Ecto neural progenitor cell (in vitro differentiated cells): ENCODE measurements at places on chromosomes 3 and 15.

DNA sequence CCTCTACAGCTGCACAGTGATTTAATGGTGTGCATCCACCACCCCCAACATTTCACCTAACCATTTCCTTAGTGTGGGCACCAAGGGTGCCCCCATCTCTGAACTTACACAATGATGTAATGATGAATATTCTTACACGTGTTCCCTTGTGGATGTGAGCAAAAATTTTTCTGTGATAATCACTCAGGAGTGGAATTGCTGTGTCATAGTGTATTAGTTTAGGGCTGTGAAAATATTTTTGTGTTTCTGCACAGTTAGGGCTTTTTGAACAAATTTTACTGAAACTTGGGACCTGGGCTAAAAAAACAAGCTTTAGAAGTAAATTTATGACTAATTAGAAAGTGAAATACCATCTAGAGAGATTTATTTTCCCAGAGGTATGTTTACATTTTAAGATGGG lies 134.5 kb upstream of the CCNL1 start:
- no peak for DNase-seq

DNA sequence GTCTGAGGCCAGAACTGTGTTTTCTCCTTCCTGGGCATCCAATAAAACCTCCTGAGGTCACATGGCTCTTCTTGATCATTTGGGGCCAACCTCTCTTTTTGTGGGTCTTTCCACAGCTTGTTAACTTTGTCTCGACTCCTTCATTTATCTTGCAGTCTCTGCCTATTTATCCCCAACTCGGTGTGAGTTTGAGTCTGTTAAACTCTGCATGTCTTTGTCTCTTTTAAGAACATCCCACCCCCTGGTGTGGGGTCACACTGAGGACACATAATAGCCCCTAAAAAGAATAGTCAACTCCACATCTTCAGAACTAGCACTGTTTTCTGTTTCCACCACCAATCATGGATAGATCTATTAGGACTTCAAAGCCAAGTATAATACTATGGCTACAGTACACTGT lies 187.2 kb downstream of the TLE3 start:
- DNase-seq = no peak

- peak; percentile 84 for DNase-seq
These were observed 8.2 kb upstream of the GRIP2 start for GRCh38 chr3:14548321-14548729.

DNA sequence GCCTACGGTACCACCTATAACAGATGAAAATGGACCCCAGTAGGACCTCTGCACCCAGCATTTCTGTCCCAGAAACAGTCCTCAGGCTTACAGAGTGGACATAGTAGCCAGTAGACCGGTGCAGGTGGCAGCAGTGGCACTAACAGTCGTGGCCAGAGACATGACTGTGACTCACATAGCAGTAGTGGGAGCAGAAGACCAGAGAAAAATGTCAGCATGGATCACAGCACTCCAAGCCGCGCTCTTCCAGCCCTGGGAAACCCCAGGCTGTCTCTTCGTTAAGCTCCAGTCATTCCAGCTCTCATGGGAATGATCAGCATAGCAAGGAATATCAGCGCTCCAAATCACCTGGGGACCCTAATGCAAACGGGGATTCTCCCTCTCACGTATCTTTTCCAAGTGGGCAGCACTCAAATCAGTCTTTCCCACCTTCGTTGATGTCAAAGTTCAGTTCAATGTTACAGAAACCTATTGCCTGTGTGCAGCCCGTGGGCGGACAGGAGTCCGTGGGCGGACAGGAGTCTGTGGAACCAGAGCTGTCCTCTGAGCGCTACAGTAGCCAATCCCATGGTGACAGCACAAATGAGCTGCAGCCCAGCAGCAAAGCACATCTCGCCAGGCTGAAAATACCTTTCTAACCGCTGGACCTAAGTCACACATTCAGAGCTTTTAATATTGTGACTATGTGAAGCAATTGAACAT lies 10.5 kb downstream of the BFSP2 start:
- DNase-seq = no peak

GRCh38 chr15:79659691-79660090 lies 227.6 kb downstream of the MINAR1 start:
- no peak for DNase-seq

DNA sequence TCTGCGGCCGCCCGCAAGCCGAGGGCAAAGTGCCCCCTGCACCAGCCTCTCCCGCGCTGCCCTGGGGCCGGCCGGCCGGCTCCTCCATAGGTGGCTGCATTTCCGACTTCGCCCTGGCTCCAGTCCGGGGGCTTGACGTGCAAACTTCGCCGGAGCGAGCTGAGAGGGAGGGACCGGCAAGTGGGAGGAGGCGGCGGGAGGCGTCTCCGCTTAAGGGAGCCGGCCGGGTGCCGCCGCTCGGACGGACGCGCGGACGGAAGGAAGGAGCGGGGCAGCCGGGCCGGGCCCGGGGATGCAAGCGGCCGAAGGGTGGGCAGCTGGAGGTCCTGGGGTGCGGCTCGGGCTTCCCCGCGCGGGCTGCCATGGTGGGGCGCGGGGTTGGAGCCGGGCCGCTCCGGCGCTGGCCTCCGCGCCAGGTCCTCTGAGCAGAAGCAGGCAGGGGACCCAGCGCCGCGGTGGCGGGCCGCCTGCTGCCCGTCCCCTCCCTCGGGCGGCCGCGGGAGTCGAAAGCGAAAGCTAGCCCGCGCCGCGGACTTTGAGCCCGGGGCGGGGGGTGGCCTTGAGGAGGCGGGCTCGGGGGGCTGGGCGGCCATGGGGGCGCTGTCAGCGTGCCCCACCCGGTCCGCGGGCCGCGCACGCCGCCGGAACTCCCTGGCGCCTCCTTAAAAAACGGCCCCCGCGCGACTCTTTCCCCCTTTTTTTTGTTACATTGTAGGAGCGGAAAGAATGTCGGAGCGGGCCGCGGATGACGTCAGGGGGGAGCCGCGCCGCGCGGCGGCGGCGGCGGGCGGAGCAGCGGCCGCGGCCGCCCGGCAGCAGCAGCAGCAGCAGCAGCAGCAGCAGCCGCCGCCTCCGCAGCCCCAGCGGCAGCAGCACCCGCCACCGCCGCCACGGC lies at the start of gene SCAANT1:
TSS of gene SCAANT1 (minus strand) at position 511 of the 895 bp plus-strand sequence.
- DNase-seq = peak; percentile 88

- DNase-seq = no peak
These were observed 417.3 kb downstream of the GABRB3 start for GRCh38 chr15:26355472-26356074.

DNA sequence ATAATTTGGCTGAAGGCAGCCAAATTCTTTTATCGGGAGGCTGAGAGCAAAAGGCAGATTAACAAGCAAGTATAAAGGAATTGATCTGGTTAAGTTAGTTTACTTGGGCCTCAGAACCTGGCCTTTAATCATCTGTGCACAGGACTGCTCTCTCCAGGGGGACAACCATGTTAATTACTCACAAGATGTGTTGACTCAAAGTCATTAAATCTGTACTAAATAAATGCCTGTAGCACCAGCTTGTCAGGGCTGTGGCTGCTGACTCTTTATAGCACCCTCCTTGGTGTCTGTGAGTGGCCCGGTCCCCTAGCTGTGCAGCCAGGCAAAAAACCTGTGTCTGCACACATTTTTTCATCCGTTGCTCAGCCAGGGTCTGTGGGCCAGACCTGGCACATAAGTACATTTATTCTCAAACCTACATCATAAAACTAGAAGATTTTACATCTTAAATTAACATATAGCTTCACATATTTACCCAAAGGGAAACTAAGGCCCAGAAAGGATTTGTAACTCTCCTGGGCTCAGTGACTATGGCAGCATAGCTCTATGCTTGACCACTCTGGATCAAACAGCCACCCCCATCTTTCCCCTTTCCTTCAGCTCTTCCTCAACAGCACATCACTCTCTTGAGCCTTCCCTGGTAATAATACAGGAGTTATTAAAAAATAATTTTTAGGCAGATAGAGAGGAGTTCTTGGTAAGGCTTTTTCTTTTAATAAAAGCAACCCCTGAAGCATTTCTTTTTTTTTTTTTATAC lies 51.4 kb downstream of the NCEH1 start:
- DNase-seq = no peak

DNA sequence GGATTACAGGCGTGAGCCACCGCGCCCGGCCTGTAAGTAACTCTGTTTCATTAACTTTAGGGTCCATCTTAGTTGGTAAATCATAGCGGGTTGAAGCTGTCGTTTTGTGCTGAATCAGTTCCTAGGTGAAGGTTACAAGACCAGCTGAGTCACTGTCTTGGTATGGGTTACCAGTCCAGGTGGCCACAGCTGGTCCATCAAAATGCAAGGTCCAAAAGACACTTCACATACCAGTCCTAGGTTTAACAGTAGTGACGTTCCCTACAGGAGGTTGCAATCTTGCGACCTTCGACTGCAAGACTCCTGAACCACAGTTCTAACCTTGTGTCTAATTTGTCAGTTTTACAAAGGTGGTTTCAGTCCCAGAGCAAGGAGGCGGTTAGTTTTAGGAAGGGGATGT lies 160.1 kb upstream of the ATP10A start:
- no peak for DNase-seq

DNA sequence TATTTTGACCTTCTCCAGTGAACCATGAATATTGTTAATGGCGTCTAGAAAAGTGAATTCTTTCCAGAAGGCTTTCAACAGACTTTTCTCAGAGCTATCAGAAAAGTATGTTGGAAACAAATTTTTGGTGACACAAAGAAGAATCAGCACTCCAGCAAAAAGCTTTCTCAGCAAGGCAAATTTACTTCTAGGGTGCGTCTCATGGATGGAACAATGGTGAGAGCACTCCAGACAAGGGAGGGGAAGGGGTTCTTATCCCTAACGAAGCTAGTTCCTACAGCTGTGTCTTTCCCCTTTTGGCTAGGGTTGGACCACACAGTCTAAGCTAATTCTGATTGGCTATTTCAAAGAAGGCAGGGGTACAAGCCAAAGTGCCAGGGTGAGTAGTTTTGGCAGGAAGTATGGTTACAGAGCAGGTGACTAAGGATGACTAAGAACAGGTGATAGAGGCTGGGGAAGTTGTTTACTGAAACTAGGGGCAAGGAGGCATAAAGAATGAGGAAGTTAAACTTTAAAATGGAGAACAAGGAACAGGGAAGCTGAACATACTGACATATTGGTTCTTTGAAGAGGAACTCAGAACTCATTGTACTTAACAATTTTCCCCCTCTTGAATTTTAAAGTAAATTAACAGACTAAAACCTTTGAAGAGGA lies 959.8 kb downstream of the NAALADL2 start:
- DNase-seq = no peak

- DNase-seq = no peak
These were observed 1.4 kb downstream of the CNTN3 start for GRCh38 chr3:74613060-74613459.

GRCh38 chr15:48865370-48866079 lies 12.4 kb upstream of the EID1 start:
- DNase-seq = no peak

DNA sequence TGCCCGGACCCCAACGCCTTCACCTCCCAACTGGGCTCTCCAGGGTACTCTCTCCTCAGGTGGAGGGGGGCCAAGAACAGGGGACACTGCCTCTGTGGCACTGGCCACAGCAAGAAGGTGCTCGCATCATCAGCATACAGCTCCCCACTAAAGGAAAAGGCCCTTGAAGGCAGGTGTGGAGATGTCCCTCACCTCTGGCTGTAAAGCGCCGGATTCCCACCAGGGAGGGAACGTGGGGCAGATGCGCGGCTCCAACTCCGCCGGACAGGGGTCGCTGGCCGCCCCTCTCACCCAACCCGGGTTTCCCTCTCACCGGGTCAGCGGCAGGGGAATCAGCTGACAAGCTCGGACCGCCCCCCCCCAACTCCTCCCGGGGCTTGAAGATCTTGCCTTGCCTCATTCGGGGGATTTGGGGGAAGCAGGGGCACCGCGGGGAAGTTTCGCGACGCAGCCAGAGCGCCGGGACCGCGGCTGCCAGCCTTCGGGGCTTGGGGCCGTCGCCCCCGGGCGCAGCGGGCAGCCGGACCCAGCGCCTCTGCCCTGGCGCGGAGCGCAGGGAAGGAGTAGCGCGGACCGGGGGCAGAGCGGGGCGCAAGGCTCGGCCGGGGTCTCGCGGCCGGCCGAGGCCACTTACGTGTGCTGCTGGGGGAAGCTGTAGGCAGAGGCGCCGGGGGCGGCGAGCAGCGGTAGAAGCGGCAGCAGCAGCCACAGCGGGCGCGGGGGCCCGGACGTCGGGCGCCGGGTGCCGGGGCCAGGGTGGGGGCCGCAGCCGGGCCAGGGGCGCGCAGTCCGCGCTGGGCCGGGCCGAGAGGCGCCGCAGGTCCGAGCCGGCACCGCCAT lies 630 bp downstream of the CACNA2D2 start:
- DNase-seq = peak; percentile 78

DNA sequence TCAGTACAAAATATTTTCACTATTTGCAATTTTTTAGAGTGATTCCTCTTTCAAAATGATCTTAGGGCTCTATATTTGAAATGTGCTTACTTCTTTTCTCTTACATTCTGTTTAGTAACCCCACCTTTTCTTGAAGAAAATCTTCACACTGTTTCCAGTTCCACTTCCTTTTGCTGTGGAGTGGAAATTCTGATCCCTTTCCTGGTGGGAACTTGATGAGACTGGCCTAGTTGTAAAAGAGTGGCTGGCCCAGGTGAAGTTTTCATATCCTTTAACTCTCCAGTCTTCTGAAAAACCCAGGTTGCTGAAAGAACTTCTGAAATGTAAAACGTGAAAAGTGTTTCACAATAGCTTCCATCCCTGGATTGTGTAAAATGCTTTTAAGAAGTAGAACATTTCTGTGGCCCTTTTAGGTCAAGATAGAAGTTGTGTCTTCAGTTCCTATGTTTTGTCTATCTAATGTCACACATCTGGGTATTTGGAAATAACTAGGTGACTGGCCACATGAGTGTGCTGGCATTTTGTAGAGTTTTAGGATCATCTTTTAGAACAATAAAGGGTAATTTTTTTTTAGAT lies 84.8 kb upstream of the LRIG1 start:
- DNase-seq = no peak

DNA sequence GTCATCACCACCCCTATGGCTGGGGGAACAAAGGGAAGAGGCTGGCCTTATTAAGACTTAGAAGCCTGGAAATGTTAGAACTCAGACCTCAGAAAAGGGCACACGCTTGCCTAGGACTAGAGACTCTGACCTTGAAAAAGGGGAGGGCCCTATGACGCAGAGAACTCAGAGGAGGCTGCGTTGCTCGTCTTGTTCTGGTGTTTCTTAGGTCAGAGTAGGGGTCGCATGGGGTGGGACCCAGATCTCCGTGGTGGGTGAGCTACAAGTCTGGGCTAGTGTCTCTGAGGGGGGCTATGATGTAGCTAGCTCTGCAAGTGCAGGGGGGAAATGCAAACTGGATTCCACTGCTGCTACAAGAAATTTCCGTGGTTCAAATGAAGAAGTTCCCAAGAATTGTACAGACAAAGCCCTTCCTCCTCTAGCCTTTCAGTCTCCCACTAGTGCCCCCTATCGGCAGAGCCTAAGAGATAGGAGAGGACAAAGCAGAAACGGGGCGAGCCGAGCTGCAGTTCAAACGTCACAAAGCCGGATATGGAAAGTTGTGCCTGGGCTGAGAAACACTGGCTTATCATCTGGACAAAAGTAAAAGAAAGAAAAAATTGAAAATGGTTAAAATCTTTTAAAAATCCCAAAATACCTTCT lies 392.9 kb upstream of the ROBO2 start:
- DNase-seq = no peak

GRCh38 chr3:193407112-193407511 lies 28.6 kb upstream of the ATP13A5 start:
- no peak for DNase-seq
